ENCODE measurements at places on chromosomes 2 and 18.

DNA sequence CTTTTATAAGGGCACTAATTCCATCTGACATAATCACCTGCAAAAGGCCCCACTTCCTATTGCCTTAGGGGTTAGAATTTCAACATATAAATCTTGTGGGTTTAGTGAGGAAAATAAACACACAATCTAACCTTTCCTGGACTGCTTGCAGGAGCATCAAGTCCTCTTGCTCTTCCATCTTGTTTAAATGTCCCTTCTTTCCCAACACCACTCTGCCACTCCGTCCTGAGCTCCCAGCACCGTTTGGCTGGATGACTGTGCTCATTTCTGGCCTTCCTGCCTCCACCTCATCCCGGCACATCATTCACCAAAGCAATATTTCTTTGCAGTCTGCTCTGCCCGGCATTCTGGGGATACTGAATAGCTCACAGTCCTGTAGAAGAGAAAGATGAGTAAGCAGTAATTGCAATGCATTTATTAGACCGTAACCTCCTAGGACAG lies 247.8 kb downstream of the BCL2 start:
- DNase-seq, result peak; percentile 53

- DNase-seq, result peak; percentile 73
These were observed 357.4 kb upstream of the ACVR2A start for GRCh38 chr2:147487286-147487977.

- no peak for DNase-seq
These were observed 649.5 kb downstream of the SLC4A3 start for GRCh38 chr2:220276741-220277444.

- DNase-seq, result no peak
These were observed 40.4 kb upstream of the MAL start for GRCh38 chr2:94984964-94985575.

DNA sequence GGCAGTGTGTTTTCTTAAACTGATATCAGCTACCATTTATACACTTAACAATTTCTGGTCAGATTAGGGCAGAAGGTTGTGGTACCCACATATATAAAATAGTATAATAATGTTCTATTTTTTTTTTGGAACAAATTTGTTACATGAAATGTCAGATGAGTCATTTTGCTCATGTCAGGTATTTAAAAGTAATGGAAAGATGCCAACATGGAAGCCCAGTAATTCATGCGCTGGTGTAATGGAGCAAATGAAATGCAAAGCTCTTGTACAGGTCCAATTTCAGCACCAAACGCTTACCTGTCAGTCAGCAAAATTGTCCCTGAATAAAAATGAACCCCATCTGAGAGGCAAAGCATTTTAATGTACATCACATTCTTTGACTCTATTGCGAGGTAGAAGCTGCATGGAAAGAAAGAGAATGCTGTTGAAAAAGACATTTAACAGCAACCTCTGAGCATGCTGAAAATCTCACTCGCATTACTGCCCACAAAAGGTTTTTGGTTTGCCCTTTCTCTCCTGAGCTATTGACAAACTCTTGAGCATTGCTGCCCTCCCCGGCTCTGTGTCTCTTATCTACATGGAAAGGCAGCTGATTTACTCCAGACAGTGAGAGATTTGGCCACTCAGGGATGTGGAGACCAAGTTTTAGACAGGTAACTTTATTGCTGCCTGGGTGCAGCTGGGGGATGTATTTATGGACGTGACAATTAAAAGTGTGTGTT lies 217.5 kb downstream of the CAMKMT start:
- peak; percentile 31 for DNase-seq

DNA sequence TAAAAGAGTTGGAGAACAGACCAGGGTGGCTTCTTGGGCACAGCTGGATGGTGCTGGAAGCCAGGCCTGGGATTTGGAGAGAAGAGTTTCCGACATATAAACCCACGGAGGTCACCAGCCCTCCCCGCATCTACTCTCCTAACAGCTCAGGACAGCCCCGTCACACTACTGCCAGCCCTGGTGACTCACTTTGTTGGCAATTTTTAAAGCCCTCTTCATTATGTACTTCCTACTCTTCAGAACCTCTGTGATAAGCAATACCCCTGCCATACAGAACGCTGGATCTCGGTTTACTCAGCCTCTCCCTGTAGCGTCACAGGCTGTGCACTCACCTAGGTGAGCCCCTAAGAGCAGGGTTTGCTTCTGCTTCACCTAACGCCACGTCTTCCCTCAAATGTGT lies 48.1 kb downstream of the ID2 start:
- DNase-seq, result no peak

DNA sequence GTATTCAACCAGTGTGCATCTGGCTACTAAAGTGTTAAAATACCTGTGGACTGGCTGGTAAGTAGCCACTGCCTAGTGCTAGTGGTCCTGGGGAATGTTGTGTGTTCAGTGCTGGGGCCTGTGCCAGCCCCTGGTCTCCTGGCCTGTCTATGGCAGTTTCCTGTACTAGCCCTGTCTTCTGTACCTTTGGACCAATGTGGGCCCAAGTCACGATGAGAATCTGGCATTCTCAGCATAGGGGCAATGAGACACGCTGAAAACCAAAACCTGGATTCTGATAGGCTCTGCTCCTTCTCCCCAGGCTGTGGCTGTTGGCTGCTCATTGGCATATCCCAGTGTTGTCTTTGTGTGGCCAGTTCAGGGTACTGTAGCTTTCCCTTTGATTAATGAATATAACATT lies 170.4 kb downstream of the PTPRM start:
- no peak for DNase-seq

DNA sequence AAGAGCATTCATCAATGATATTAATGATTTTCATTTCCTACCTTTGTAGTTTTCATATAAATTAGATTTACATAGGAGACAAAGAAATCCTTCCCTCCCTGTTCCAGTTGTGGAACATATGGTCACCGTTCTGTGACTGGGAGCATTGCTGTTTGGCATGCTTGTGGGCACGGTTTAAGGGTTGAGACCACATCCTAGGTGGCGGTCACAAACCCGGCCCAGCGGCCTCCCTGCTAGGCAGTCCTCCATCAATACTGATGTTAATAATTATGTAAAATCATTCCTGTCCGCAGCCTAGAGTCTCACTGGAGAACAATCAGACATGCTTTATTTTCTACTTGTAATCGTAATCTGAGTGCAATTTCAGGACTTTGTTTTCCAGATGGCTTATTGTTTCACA lies 117.9 kb downstream of the AGAP1 start:
- no peak for DNase-seq

DNA sequence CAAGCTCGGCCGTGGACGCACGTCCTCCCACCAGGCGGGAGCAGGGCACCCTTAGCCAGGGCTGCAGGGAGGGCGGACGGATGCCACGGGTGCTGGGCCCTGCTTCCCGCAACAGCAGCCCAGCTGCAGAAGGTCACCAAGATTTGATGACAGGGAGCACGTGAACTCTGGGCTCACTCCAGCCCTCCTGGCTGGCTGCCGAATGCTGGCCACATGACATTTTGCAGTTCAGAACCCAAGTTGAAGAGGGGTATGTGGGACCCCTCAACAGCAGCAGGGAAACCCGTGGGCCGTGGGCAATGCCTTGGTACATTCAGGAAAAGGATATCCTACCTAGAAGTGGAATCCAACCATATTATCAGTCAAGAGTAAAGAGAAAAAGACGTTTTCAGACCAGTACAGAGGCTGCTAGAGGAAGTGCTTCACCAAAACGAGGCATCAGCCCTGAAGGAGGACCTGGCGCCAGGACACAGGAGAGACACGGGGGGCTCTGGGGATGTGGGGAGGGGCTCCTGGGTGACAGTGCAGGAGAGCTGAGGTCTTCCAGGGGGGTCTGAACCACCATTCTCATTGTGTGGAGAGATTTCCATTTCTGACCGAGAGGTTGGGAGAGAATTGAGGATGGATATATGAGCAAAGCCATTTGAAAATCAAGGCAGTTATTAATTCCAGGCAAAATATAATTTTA lies 107.4 kb upstream of the CTDP1 start:
- no peak for DNase-seq

GRCh38 chr2:3762771-3763447 lies 59.5 kb downstream of the DCDC2C start:
- no peak for DNase-seq

DNA sequence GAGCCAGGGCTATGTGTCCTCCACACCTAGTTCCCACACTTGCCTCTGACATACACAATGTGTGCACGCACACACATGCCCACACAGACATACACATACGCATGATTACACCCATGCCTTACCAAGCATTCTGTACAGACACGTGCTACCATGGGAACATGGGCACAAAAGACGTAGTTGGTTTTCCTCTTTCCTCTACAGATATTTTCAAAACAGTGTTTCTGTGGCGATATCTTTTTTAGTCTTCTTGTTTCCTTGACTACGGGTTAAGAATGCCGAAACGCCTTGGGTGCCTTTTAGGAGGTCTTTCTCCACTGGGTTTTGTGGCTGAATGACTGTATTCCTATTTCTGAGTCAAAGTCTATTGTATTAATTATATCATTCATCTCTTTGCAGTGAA lies 75.5 kb upstream of the SPTBN1 start:
- no peak for DNase-seq

- no peak for DNase-seq
These were observed 39.4 kb downstream of the DDX18 start for GRCh38 chr2:117853873-117854272.

GRCh38 chr2:147491506-147491905 lies 353.3 kb upstream of the ACVR2A start:
- no peak for DNase-seq

- no peak for DNase-seq
These were observed 59.5 kb upstream of the RBM44 start for GRCh38 chr2:237739101-237739500.

DNA sequence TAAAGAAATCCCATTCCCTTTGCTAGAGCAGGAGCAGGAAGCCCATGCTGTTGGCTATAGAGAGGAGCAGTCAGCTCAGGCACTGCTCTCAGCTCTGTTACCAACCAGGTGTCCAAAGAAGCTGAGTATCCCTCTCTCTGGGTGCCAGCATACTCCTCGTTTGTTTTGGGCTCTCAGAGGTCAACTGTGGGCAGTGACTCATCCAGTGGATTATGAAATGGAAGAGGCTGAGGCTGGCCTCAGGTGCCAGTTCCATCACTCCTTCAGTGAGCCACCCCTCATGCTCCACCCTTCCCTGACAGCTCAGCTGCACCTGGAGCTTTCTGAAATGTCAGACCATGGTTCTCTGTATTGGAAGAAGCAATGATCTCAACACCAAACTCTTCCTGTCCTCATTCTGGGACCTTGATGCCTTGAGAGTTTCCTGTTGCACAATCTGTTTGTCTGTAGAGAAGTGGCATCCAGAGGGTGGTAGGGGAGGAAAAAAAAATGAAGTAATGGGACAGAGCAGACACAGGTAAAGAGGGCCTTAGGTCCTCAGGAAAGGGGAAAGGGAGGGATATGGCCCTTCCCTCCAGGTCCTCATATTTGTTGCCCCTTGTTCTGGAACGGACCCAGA lies 31.2 kb upstream of the EN1 start:
- no peak for DNase-seq

DNA sequence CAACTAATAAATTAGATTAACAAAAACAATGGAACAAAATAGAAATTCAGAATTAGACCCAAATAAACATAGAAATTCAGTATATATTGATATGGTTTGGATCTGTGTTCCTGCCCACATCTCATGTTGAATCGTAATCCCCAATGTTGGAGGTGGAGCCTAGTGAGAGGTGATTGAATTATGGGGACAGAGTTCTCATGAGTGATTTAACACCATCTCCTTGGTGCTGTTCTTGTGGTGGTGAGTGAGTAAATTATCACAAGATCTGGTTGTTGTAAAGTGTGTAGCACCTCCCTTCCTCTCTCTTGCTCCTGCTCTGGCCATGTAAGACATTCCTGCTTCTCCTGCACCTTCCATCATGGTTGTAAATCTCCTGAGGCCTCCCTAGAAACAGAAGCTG lies 16.6 kb upstream of the B4GALT6 start:
- DNase-seq, result no peak

DNA sequence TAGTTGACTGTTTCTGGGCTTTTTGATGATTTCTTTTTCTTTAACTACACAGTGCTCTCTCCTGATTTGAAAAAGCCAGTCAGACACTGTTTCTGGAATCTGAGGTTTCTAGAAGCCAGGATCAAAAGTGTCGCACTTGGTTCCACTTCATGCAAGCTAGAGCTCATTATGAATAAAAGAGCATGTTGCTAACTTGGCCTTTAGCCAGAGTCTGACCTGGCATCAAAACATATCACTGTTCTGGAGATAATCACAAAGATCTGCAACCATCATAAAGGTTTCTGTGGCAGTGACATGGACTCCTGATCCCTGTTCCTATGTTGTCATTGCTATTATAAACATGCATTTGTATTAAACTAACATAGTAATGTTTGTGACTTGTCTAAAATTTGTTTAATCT lies 76.1 kb upstream of the MAPRE2 start:
- DNase-seq, result no peak

GRCh38 chr2:190831941-190832340 lies 48.7 kb upstream of the GLS start:
- DNase-seq, result no peak

DNA sequence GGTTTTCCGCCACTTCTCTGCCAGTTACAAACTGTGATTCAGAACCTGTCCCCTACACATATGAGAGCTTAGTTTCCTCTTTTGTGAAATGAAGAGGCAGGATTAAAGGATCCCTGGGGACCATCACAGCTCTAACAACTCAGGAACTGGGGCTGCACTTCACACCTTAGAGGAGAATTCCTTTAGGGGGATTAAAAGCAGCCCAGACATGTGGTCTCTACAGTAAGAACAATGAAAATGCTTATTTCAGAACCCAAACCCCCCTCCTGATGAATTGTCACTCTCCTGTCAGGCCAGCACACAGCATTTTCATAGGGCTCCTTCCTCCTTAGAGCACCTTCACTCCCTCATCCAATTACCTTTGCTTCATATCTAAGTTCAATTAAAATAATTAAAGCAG lies 101.5 kb upstream of the NEDD4L start:
- no peak for DNase-seq

GRCh38 chr2:198374375-198375082 lies 570.1 kb downstream of the PLCL1 start:
- peak; percentile 44 for DNase-seq

- DNase-seq, result no peak
These were observed 353.8 kb upstream of the SPRED2 start for GRCh38 chr2:65786007-65786717.

GRCh38 chr2:44920751-44921150 lies 20.8 kb upstream of the SIX3 start:
- no peak for DNase-seq

DNA sequence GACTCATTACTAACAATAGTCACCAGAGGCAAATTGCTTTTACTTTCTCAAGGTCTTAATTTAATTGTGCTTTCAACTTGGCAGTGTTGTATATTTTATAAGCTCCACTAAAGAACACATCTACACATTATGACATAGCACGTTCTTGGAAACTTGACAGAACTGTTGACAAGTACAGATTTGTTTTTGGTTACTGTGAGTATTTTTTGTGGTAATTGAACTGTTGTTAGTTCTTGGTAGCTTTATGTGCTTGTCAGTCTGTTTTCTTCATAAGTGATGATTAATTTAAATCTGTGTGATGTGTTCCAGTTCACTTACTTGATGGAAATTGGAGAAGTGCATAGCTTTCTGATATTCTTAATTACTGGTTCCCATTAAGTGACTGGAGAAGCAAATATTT lies 63.9 kb downstream of the COMMD1 start:
- no peak for DNase-seq

- no peak for DNase-seq
These were observed 422.2 kb upstream of the FSIP2 start for GRCh38 chr2:185316383-185316782.
